CD14-positive monocyte (primary cell): ENCODE measurements at places on chromosomes 3 and 15. TPM values are rescaled to one million over a fixed set of nuclear protein-coding genes. Genes with fewer than 3 reads are reported as not detected.

The CAMP gene
- polyA plus RNA-seq = 3.4 TPM

GRCh38 chr3:190319660-190320059 lies 2.6 kb downstream of the CLDN1 start:
- DNase-seq = no peak

- DNase-seq = no peak
Observed at GRCh38 chr3:20760981-20761380, 575.0 kb upstream of the SGO1 start.

GRCh38 chr15:76140074-76140464 lies 80.3 kb downstream of the TMEM266 start:
- DNase-seq = no peak

- no peak for DNase-seq
Observed at GRCh38 chr3:106058475-106058874, 189.7 kb upstream of the CBLB start.

DNA sequence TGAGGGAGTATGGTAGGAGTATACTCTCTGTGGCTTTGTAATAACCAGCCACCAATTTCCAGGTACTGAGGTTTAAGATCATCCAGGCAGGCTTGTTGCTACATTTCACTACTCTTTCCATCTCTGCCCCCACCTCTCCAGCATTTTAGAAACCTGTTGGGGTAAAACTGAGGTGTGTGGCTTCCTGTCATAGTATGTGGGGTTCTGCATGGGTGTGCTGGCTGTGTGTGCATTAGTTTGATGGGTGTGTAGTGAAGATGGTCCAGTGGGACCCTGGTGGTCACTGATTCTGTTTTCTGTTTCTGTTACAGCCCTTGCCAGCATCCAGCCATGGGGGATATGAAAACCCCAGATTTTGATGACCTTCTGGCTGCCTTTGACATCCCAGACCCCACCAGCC lies 34.0 kb downstream of the ZNF592 start:
- DNase-seq = no peak

GRCh38 chr3:172213200-172213599 lies 173.8 kb downstream of the FNDC3B start:
- no peak for DNase-seq

GRCh38 chr3:72708441-72708840 lies 139.8 kb downstream of the SHQ1 start:
- no peak for DNase-seq

GRCh38 chr15:32908135-32908801 lies 190.5 kb downstream of the GREM1 start:
- DNase-seq = peak; percentile 64

- DNase-seq = no peak
Observed at GRCh38 chr3:42377681-42378080, 32.7 kb downstream of the LYZL4 start.
